Activated CD8-positive, alpha-beta memory T cell treated with anti-CD3 and anti-CD28 coated beads for 1 hour (primary cell): ENCODE measurements at places on chromosomes 6 and 20.

- DNase-seq = no peak
These were observed 194.4 kb downstream of the BTBD3 start for GRCh38 chr20:12112089-12112474.

- DNase-seq = no peak
These were observed 64.6 kb downstream of the SNX5 start for GRCh38 chr20:17904027-17904426.

DNA sequence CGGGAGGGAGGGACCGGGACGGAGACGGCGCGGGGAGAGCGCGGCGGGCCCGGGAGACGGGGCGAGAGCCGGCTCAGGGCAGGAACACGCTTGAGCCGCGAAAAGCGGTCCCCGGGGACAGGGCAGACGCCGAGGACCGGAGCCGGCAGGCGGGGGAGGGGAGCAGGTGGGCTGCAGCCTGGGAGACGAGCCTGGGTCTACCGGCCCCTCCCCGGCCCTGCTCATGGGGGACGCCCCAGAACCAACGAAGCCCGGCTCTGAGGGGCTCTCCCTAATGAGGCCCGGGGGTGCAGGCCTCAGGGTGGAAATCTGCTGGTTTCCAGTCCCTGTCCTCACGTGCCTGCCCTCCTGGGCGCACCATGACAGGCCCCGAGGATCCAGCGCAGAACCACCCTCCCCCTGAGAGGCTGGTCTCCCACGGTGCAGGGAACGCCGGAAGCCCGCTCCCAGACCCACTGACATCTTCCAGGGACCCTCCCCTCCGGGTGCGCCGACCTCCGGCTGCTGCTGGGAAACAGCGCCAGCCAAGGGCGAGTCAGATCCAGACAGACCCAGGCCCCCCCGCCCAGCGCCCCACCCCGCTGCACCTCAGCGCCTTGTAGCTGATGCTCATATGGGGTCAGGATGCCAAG lies 571 bp upstream of the EEF1A2 start:
- DNase-seq = no peak

- DNase-seq = no peak
These were observed 70.5 kb downstream of the SNAP25 start for GRCh38 chr20:10288954-10289646.

- DNase-seq = no peak
These were observed 121.4 kb downstream of the ATXN1 start for GRCh38 chr6:16639684-16640480.
